ENCODE measurements at places on chromosomes 13 and 19. TPM values are rescaled to one million over a fixed set of nuclear protein-coding genes. Genes with fewer than 3 reads are reported as not detected.

FARSA gene
- 23.5 TPM for polyA plus RNA-seq

CCDC194 gene
- not detected for polyA plus RNA-seq

NLRP9 gene
- polyA plus RNA-seq, result not detected

ZNF844 gene
- polyA plus RNA-seq, result 4.2 TPM

PTPRS gene
- polyA plus RNA-seq, result 35.5 TPM

URAD gene
- not detected for polyA plus RNA-seq

LRRC63 gene
- not detected for polyA plus RNA-seq

ZNF225 gene
- polyA plus RNA-seq, result 3.1 TPM

SBSN gene
- polyA plus RNA-seq, result 1.6 TPM

SIGLEC12 gene
- polyA plus RNA-seq, result not detected

ACP7 gene
- polyA plus RNA-seq, result 0.02 TPM

RAB3A gene
- 10.1 TPM for polyA plus RNA-seq

SNRNP70 gene
- 83.0 TPM for polyA plus RNA-seq

SIGLEC6 gene
- not detected for polyA plus RNA-seq

KANK3 gene
- 0.23 TPM for polyA plus RNA-seq

SULT2A1 gene
- polyA plus RNA-seq, result not detected

NDUFA3 gene
- 35.4 TPM for polyA plus RNA-seq

LILRB3 gene
- polyA plus RNA-seq, result not detected

Data from fibroblast of lung (primary cell).